ENCODE measurements at places on chromosomes 11 and 22.
A peak's percentile ranks its signal among the peaks of the same experiment; 100 is the strongest.

DNA sequence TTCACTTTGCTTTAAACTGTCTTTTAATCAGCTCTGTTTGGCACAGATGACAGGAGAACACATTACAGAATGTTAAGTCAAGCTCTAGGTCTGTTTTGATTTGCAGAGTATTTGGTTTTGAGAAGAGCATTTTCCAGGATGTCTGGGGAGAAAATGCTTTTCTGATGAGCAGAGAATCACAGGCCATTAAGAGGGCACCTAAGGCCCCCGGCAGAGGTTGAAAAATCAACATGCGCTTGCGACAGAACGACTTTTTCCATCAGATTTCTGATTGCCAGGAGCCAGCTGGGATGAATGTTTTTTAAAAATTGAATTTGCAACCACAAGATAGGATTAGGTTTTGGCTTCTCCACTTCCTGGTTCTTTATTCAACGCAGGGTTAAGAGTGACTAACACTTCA, 304.5 kb downstream of the JRKL start:
- DNase-seq = no peak

GRCh38 chr22:20131597-20131858, at the start of gene ZDHHC8:
TSS of gene ZDHHC8 (plus strand) at chr22:20131804. CDS start at chr22:20131948, 144 bp downstream.
- peak; percentile 30 for DNase-seq

DNA sequence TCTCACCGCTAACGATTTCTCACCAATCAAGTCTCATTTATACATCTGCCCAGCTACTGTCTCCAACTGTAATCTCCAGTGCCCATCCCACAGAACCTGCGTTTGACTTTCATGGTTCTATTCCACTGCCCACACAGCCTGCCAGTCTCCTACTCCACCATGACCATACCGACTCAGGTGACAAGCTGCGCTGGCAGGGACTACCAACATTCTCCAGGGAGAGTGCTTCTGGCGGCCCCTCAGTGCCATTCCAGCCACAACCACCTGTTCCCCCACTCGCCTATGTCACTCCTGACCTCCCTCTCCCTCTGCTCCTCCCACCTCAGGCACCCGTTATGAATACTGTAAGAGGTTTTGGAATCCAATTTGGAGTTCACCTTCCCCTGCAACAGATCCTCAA, 108.5 kb upstream of the BID start:
- DNase-seq = no peak

- DNase-seq = no peak
Measured at GRCh38 chr11:68987211-68987610, 6.4 kb upstream of the MRGPRD start.

DNA sequence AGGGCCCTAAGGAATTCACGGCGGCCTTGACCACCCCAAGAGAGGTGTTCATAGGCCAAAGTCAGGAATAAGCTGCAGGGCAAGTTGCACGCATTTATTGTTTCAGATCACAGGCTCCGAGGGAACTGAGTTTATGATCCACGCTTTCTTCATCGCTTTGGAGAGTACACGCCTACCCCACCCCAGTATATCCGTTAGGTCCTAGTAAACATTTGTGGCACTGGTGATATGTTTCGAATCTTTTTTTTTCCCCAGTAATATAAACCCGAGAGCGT, 805 bp downstream of the GANAB start:
- DNase-seq = no peak

DNA sequence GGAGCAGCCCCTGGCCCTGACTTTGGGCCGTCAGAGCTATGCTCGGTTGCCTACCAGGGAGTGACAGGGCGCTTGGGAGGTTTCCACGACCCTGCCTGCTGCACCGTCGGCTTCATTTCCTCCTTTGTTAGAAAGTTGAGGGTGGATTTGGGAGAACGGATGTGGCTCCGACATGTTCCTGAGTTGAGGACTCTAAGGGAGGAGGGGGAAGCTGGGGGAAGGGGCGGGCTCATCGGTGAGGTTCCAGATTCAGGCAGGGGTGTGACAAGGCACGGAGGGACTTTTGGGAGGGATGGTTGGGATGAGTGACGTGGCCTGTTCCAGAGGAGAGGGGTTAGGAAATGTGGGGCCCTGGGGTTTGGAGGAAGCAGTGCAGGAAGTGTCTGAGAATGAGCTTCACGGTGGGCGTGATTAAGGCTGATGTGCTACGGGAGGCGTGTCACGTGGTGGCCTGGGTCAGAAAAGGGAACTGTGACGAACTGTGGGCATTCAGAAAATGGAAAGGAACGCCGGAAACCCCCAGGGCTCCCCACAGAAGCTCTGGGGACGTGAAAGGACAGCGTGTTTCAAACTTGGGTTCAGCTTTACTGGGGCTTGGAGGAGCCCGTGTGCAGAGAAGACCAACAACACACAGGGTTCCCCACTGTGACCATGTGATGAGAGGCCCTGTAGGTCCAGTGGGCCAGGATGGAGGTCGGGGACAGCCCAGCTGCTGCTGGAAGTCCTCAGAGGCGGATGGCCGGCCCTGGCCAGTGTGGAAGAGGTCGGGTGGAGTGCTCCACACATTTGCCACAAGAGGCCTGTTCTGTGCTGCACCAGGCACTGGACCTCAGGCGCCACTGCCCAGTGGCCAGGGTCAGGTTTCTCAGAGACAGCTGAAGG, 2.8 kb downstream of the PARVB start:
- peak; percentile 26 for DNase-seq

DNA sequence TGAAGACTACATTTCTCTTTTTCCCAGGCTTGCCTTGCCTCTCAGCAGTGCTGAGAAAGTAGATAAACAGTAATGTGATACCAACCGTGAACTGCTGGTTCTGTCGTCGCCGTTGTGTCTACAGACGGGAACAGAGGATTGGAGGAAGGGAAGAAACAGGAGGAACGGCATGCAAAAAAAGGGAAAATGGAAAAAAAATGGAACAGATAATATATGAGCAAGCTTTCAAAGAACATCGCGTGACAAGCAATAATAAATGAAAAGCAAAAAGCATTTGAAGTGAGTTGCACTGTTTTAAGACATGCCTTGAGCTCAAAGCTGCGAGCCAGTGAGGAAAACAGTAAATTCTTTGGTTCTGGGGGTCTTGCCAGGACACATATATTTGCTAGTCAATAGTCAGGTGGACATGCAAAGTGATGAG, 305.9 kb downstream of the CADM1 start:
- DNase-seq = no peak

DNA sequence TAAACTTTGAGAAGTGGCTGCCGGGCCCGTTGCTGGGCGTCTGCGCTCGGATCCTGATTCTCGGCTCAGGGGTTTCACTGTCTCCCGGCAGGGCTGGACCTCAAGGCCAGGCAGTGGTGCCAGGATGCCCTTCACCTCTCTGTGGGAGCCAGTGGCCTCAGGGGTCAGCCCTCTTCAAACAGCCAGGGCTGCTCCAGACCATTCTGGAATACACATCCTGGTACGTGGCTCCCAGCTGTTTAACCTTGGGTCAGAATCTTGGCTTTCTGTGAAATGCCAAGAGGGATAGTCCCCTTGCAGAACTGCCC, 70.5 kb downstream of the MPPED1 start:
- no peak for DNase-seq

DNA sequence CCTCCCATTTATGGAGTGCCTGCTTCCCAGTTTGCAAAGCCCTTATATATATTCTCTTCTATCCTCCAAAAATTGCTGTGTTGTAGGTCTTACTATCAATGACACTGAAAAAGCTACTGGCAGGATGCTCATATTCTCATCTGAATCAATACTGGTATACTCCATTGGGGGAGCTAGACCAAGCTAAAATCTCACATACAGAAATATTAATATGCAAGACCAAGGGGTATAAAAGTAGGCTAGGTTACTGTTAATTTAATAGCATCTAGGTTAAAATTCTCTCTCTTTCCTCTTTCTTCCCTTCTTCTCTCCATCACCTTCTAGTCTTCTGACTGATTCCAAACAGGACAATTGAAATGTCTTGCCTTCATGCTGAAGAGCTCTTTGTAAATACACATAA, 17.1 kb upstream of the BDNF start:
- no peak for DNase-seq

DNA sequence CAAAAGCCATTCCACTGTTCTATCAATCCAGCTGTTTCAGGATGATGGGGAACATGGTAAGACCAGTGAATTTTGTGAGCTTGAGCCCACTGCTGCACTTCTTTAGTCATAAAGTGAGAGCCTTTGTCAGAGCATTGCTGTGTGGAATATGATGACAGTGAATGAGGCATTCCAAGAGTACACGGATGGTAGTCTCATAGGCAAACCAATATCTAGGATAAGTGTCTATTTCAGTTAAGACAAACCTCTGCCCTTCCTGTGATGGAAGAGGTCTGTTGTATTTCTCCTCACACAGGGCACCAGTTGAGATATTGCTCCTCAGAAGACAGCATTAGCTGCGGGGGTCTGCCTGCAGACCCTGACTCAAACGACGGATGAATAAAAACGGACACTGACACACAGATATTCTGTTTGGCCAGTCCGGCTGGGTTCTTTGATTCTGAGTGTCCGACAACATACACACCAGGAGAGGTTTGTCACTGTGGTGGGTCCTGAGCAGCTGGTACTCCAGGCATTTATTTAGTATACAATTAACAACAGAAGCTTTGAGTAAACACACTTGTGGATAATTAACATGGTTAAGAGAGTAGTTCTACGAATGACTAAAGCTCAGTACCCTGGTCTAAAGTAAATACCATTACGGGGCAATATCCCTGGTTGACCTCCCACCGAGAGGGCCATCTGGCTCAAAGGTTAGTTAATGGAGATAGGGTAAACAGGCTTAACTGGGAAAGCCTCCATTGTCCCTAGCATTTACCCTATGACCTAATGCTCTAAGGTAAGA, 121.7 kb downstream of the ZNF280B start:
- DNase-seq = no peak

- no peak for DNase-seq
Measured at GRCh38 chr11:9672288-9672916, 8.5 kb downstream of the SWAP70 start.

DNA sequence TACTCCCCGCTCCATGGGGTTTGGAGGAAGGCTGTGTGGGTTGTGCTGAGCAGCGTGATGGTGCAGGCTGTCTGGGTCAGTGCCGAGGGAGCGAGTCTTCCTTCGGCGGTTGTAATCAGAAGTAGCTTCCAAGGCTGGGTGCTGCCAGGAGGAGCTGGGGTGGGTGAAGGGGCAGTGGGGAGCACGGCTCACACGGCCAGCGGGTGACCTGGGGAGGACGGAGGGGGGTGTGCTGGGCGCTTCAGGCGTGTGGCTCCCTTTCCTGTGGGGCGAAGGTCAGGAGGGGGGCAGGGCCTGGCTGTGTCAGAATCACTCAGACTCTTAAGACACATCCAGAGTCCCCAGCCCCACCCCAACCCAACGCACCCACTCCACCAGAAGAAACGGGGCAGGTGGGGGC, 60.2 kb downstream of the LRP5 start:
- no peak for DNase-seq

- no peak for DNase-seq
Measured at GRCh38 chr22:27639248-27640086, 162.1 kb downstream of the MN1 start.

- DNase-seq = peak; percentile 30
Measured at GRCh38 chr22:31248138-31248745, 36.1 kb downstream of the LIMK2 start.

DNA sequence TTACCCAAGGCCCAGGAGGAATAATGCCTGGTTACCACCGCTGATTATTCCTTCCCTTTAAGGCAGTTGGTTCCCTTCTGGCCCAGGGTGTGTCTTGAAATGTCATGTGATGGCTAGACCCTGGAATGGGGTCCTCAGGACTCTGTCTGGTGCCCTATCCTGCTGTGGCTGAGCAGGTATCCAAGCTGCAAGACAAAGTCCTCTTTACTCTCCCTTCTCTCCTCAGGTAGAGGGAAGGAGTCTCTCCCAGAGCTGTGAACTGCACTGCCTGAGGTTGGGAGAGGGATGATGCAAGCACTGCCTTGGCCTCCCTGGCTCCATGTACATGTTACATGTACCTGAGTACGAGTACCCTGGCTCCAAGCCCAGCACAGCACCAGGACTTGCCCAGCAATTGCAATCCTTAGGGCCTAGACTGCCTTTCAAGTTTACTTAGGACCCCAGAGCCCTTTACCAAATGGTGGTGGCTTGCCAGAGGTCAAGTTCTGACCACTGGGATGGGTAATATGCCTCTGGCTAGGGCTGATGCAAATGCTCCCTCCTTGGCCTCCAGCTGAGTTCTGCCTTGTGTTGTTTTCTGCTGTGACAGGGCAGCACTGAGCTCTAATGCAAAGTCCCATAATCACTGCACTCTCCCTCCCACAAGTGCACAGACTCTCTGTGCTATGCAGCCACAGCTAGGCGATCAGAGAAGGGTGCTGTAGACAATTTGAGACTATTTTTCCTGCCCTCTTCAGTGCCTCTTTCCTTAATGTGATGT, 20.7 kb upstream of the AQP11 start:
- no peak for DNase-seq

GRCh38 chr11:95524314-95525036, 265.1 kb downstream of the FAM76B start:
- DNase-seq = no peak

DNA sequence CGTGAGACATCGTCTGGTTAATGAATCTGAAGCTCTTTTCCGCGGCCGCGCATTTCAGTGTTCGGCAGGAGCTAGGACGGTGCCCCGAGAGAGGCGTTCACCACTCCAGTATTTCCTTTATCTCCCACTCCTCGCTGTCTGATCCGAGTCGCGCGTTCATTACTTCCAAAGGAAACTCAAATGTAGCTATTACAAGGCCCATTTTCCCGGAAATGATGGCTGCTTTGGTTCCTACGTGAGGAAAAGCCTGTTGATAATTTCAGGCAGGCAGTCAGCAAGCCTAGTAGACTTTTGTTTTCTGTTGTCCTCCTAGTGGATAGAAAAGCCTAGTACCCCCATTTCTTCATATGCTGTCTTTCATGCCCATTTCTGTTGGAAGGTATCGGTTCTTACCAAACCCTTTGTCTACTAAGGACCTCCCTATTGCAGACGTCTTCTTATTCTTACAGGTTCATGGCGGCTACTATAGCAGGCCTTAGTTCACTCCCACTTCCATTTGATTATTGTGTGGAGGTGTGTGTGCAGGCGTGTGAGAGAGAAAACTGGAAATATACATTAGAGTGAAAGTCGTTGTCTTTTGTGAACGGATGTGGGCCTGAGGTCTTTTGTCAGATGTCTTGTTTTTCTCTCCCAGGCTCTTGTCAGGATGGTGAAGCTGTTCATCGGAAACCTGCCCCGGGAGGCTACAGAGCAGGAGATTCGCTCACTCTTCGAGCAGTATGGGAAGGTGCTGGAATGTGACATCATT, 737 bp downstream of the RBM4 start:
- no peak for DNase-seq

DNA sequence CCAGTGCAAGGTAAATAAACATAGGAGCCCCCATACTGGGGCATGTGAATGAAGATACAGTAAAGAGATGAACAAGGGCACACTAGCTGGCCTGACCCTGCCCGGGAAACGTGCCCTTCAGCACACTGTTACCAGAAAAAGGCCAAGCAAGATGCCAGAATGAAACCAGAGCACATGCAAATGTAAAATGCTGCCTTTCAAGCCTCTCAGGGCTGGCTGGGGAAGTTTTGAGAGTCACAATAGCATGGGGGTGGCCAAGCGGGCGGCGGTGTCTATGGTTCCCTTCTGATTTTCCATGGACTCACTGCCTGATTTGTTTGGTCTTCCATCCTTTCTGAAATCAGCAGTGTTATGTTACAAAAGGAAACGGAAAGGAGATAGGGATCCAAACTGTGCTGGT, 18.9 kb upstream of the SUSD2 start:
- no peak for DNase-seq
